ENCODE measurements at places on chromosomes 4 and X. TPM values are rescaled to one million over a fixed set of nuclear protein-coding genes. Genes with fewer than 3 reads are reported as not detected.

DNA sequence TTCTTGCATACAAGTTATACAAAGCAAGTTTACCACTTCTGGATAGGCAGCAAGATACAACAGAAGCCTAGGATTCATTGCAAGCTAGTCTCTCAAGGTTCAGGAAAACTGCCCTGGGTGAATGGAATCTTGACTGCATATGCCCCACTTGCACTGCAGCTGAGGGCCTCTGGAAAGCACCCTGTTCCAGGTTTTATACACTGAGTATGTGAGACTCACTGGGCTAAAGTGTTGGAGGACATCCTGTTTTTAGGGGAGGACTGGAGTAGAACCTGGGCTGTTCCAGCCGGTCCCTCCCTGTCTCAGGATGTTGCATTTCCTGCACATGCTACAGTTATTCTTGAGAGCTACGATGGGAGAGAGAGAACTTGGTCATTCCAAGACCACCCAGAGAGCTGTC is 168.5 kb upstream of the NUDT6 start:
- DNase-seq, result no peak

GRCh38 chrX:93711076-93711475 is 37.1 kb downstream of the FAM133A start:
- no peak for DNase-seq

DNA sequence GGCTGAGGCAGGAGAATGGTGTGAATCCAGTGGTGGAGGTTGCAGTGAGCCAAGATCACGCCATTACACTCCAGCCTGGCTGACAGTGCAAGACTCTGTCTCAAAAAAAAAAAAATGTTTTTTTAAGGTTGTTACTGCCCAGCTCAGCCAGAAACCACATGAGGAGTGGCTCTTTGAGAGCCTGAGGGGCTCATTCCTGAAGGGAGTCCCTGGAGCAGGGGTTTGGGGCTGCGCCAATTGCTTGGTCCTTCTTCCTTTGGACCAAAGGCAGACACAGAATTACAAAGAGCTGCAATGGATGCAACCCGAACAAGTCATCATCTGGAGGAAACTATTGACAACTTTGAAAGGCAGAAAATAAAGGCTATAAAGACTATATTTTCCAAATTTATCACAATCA is 60.6 kb upstream of the WWC2 start:
- no peak for DNase-seq

DNA sequence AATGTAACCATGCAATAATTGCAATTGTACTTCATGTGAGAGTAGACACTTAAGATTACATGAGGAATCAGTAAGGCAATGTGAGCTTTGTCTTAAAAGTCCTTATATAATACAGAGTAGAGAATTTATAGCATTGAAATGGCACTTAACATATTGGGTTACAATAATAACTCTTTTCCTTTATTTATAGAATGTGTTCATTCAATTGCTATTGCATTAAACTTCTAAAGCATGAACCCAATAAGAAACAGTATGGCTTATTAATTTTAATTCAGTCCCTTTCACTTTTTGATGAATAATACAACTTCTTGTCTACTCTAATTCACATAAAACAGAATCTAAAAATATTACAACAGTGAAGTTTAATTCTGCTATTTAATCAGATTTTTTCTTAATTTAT is 174.2 kb upstream of the PABPC4L start:
- DNase-seq, result no peak

DNA sequence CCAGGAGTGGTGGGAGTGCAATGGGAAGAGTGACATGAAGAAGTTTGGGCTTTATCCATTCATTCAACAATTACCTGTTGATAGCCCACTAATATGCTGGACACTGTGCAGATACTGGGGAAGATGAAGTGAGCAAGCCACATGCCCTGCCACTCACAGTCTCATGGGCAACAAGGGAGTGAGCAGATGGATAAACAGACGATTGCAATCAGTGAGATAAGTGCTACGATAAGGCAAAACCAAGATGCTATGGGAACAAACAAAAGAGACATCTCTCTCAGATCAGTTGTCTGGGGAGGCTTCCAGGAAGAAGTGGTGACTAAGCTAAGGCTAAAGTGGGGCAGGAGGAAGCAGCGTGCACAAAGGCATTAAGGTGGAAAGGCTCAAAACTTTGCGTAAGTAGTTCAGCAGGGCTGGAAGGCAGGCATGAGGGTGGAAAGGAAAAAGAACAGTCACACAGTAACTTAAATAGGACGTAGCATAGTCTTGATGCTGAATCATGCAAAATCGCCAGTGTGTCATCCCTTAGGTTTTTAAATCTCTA is 31.7 kb downstream of the GAB3 start:
- no peak for DNase-seq

- DNase-seq, result no peak
Measured at GRCh38 chr4:27082776-27083175, 222.1 kb downstream of the STIM2 start.

DNA sequence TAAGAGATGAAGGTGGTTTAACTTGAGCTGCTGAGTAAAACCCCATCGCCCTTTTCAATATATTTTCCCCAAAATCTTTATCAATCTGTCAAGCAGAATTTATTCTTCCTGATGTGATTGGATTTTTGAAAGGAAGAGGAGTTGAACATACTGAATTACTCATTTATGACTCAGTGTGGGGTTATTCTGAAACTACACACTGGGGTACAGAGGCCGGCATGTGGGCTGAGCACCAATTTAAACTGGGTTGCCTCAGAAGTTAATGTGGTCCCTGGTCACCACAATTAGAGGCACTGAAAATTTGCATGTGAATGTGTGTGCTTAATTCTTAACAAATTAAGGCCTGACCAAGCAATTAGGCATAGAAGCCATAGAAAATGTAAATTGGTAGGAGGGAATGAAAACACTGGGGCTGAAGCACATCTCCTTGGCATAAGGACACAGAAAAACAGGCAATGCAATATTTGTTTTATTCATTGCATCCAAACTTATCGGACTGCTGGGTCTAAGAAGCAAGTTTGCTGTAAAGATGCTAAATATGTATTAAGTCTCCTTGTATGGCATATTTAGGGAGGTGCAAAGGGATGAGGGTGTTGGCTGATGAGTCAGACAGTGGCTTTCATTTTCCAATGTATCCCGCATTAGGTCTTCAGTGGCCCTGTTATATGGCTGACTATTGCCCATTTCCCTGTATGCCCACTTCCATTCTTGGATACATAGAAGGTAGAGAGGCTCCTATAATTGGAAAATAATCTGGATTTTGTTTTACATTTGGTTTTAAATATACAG is 170.9 kb downstream of the IL15 start:
- DNase-seq, result no peak

DNA sequence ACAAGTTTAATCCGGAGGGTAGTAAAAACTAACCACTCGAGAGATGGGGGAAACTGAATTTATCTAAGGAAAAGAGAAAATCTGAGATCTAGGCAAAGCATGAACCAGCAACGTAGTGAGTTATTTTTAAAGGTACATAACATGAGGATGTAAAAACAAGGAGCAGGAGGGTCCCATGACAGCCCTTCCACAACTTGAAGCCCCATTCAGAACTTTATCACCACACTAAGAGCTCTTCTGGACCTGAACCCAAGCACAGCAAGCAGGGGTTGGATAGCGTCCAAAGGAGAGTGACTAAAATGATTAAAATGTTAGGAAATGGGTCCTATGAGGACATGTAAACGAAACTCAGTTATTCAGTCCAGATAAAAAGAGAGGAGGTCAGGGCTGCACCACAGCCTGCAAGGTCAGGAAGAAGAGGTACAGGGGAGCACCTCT is 16.2 kb downstream of the SH3RF1 start:
- no peak for DNase-seq

DNA sequence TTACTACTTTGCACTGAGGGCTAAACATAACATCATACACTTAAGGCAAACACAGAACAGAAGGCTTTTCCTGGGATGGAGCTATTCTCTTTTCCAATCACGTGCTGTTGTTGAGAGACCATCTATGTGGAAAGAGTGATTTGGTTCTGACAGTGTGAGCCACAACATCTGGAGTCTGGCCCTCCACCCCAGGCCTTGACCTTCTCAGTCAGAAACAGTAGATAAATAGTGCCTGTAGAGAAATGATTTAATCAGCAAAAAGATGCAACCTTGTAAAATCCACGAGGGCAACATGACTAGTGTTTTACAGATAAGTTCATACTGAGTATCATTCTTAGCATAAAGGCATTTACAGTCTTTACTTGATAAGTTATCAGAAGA is 10.8 kb upstream of the SFRP2 start:
- no peak for DNase-seq

GRCh38 chrX:42797651-42798269 is 19.8 kb upstream of the PPP1R2C start:
- DNase-seq, result no peak

DNA sequence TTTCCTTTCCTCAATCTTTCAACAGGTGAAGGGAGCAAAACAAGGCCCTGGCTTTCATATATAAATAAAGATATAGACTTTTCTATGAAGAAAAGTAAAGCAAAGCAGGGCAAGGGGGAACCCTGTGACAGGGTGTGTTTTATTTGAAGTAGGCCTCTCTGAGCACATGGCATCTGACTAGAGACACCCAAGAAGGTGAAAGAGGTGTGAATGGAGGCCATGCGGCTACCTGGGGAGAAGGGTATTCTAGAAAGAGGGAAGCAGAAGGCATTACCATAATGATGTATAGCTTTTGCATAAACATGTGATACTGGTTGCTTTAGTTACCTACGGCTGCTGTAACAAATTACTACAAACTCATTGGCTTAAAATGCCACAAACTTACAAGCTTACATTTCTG is 75.8 kb downstream of the DHX15 start:
- DNase-seq, result no peak

DNA sequence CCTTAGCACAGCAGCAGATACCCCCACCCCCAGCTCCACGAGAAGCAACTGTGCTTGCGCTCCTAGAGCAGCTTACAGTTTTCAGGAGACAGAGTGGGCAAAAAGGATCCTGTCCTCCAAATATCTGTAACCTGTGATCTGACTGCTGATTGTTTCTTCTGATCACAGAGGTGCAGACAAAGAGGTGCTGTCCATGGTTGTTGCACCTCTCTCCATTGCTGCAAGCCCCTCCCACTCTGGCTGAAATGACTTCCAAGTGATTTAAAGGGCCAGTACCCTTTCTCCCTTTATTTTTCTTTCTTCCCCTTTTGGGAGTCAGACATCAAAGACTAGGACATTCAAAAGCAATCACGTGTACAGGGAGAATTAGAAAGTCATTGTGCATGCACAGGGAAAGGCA is 205.3 kb upstream of the GEMIN8 start:
- DNase-seq, result no peak

CFI gene
- 107 TPM for polyA plus RNA-seq

USP9X gene
- polyA plus RNA-seq, result 39.0 TPM

SH3TC1 gene
- polyA plus RNA-seq, result 20.3 TPM

SHROOM3 gene
- polyA plus RNA-seq, result 15.0 TPM

DIPK2B gene
- polyA plus RNA-seq, result 35.6 TPM

NAP1L2 gene
- polyA plus RNA-seq, result 0.52 TPM
